ENCODE measurements at places on chromosomes 5 and 9. TPM values are rescaled to one million over a fixed set of nuclear protein-coding genes. Genes with fewer than 3 reads are reported as not detected.

GRCh38 chr5:177362610-177363507 lies 5.1 kb downstream of the RGS14 start:
- peak; percentile 41 for DNase-seq

DNA sequence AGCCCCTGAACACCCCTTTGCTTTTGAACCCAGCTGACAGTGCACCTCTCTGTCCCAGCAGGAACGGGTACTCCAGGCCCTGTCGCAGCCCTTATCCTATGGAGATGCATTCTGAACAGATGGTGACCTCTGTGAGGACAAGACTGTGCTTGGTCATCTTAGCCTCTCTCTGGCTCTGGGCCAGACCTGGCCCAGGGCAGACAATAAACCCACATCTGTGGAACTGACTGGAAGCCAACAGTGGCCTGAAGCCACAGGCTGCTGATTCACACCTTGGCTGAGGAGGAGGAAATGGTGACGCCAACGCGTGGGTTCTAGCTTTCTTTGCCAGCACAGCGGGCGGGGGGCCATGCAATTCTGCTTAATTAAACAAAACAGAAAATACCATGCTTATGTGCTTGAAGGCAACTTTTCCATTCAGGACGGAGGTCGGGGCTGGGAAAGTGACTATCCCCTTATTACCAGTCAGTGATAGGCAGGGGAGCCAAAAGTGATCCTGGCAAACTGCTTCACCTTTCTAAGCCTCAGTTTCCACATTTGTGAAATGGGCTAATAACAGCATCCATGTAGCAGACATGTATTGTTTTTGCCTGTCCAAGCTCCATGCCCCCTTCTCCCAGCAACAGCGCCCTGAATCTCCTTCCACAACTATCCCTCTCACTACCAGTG lies 10.8 kb downstream of the SH3PXD2B start:
- peak; percentile 87 for DNase-seq

- no peak for DNase-seq
These were observed 55.2 kb downstream of the NMUR2 start for GRCh38 chr5:152349683-152350526.

CSF1R gene
- not detected for total RNA-seq

CLTA gene
- total RNA-seq, result 266 TPM

Measured in dermis microvascular lymphatic vessel endothelial cell (primary cell).